ENCODE measurements at places on chromosomes 7 and 10.
A peak's percentile ranks its signal among the peaks of the same experiment; 100 is the strongest.

- DNase-seq: no peak
Measured at GRCh38 chr10:127303105-127303504, 106.7 kb upstream of the INSYN2A start.

GRCh38 chr10:29322918-29323317, 34.0 kb downstream of the LYZL1 start:
- no peak for DNase-seq

GRCh38 chr10:25865267-25865666, 68.8 kb upstream of the MYO3A start:
- no peak for DNase-seq

GRCh38 chr10:129372172-129372571, 94.9 kb upstream of the MGMT start:
- DNase-seq: no peak

DNA sequence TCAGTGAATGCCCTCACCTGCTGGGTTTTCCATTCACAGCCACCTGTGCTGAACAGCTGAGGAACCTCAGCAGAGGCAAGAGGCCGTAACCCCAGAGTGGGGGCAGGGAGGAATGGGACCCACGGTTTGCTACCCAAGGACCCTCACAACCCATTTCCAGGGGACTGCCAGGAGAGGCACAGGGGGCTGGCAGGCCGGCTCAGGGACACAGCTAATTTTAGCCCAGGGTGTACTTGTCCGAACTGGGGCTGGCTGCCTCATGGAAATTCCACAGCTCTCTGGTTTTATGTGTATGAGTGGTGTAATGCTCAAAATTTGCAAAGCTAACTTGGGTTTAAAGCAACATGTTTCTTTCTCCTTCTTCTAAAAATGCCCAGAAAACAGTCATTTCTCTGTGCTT, 42.2 kb downstream of the MINDY4 start:
- DNase-seq: no peak

GRCh38 chr10:5945190-5945509, 32.2 kb downstream of the IL15RA start:
- DNase-seq: no peak

DNA sequence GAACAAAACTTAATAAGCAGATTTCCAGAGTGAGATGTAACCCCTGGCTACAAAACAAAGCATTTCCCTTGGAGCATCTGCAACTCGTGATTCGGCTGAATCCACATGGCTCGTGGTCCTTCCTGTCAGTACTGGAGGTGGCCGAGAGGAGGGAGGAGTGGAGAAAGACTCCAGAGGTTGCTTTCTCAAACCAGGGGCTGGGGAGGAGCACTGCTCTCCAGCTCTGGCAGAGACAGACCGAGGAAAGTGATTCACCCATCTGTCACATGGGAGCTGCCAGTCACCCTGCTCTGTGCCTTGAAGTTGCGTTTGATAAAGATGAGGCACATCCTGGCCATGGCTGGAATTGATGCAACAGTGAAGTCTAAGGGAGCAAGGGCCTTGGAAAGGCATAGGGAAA, 72.7 kb downstream of the COL13A1 start:
- DNase-seq: peak; percentile 64

DNA sequence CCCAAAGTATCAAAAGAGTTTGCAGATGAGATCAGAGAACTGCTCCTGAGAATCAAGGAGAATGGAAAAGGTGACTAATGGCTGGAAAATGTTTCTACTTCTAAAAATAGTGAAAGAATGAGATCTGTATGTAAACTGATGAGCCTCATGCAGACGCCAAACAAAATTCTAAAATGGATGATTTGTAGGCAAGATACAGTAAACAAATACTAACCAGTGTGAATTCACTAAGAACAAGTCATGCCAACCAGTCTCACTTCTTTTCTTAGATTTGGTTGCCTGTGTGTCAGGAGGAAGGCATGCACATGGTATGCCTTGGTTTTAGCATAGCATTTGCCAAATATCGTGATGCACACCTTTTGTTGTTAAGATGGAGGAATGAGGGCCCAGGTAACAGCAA, 94.9 kb upstream of the PIK3CG start:
- DNase-seq: peak; percentile 94

DNA sequence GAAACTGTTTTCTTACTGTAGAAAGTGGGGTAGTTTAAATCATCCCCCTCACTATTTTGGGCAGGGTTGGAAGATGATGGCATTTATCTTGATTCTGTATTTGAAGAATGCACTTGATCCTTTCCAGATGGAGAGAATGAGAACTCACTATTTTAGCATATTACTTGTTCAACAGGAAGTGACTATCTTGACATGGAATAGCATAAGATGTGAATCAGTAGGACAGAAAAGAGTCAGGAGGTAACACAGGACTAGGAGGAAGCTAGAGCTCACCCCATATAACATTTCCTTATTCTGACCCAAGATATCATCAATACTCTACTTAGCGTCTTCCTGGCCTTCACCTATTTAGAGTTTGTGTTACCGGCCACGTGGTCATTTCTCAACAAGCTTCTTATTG, 400.2 kb downstream of the PHTF2 start:
- peak; percentile 81 for DNase-seq

DNA sequence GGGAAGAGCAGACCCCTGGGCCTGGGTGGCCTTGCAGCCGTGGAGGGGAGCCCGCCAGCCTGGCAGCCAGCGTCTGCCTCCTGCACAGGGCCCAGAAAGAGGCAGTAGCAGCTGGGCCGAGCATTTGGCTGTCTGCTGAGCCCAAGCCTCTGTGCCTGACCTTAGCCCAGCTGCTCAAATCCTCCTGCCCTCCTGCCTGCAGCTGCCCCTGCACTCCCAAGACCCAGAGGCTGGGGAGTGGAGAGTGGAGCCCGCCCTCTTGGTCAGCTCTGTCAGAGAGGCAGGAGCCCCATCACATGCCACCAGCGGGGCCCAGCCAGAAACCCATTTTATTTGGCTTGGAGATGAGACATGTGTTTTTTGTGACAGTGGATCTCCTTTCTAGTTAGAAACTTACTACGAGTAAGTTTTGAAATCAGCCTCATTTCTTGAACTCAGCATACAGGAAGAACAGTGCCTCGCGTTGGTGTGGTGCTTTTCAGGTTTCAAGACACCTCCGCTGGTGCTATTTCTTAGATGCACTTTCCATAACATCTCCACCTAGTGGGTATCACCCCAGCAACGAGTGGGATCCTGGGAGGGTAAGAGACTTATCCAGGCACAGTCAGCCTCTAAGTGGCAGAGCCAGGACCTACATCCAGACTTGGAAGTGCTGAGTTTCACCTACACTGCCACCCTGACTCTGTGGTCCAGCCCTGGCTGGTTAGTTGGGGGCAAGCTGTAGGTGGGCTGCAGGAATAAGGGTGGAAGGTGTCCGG, 477.1 kb downstream of the RPS24 start:
- no peak for DNase-seq

DNA sequence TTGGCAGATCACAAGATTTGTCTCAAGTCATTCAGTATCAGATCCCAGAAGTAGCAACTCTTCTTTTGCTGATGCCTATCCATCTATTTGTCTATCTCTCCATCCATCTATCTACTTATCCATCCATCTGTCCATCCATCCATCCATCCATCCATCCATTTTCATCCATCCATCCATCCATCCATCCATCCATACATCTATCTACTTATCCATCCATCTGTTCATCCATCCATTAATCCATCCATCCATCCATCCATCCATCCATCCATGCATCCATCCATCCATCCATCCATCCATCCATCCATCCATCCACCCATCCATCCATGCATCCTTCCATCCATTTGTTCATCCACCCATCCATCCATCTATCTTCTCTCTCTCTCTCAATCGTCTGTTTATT, 142.7 kb downstream of the PFKFB3 start:
- DNase-seq: no peak

- no peak for DNase-seq
Measured at GRCh38 chr10:71061472-71061871, 150.9 kb upstream of the UNC5B start.

DNA sequence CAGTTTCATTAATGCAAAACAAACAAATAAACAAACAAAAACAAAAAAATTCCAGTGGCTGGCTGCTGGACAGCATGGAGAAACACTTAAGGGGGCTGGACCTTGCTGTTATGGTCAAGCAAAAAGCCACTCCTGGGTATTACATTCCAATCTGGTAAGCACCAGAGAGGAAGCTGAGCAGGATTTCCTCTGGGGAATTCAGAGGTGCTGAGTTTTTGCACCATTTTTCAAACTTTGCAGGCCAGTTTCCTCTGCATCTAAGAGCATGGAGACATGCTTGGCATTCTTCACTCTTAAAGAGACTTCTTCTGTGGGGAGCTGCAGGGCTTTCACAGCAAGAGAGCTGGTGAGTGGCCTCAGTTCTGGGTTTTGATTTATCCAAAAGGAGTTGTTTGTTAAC, 84.5 kb downstream of the FZD1 start:
- DNase-seq: peak; percentile 78

GRCh38 chr10:126599949-126600682, 70.4 kb downstream of the C10orf90 start:
- DNase-seq: no peak

GRCh38 chr7:11605749-11606148, 226.2 kb downstream of the THSD7A start:
- DNase-seq: no peak

- peak; percentile 73 for DNase-seq
Measured at GRCh38 chr7:137343281-137343841, at the start of gene PTN. Gene PTN, minus strand, starts transcription at chr7:137343733. Its CDS starts 88,760 bp downstream, at chr7:137254973.

- DNase-seq: no peak
Measured at GRCh38 chr7:34728156-34728555, 70.1 kb downstream of the NPSR1 start.

DNA sequence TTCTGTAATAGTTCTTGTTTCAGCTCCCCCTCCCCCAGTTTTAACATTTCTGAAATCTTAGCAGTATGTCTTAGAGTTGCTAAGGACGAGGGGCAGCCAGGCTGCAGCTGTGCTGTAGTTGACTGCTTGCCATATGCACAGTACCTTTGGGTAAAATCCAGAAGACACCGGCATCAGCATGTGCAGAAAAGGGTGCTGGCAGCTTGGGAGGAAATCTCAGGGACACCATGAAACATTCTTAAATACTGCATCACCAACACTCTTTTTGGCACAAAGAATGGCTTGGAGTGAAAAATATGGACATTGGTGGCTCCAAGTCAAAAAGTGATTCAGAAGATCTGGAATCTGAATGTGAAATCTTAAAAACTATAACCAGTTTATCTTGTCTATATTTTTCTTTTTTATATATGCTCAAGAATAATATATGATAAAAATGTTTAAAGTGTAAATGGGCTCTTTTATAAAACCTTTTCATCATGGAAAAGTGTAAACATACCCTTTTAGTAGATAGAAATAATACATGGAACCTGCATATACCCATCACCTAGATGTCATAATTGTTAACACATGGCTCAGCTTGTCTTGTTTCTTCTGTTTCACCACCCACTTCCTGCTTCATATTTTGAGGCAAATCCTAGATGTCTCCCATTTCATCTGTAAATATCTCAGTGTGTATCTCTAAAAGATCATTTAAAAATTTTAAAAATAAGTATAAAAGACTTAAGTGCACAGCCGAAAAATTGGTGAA, 34.4 kb upstream of the ARMS2 start:
- peak; percentile 82 for DNase-seq

DNA sequence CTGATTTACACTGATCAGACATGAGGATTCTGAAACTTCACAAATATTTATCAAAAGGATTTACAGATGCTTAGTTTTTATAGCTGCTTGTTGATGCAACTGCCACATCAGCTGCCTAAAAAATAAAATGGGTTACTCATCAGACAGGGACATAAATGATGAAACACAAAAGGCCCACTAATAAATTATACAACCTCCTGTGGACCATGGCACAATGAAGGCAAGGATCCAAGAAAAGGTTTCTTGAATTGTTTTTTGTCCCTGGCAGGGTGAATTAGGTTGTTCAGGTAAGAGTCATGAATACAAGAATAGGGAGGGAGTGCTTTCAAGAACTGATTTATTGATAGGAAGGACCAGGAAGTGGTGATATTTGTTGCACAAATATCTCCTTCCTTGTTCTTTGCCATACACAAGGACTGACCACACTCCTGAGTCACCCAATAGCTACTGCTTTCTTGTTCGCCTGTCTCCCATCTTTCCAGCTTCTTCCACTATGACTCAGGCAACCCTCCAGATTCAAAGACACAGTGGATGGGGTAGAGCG, 234.5 kb downstream of the AHR start:
- peak; percentile 95 for DNase-seq

- DNase-seq: no peak
Measured at GRCh38 chr7:99837649-99838361, 10.0 kb downstream of the CYP3A43 start.

DNA sequence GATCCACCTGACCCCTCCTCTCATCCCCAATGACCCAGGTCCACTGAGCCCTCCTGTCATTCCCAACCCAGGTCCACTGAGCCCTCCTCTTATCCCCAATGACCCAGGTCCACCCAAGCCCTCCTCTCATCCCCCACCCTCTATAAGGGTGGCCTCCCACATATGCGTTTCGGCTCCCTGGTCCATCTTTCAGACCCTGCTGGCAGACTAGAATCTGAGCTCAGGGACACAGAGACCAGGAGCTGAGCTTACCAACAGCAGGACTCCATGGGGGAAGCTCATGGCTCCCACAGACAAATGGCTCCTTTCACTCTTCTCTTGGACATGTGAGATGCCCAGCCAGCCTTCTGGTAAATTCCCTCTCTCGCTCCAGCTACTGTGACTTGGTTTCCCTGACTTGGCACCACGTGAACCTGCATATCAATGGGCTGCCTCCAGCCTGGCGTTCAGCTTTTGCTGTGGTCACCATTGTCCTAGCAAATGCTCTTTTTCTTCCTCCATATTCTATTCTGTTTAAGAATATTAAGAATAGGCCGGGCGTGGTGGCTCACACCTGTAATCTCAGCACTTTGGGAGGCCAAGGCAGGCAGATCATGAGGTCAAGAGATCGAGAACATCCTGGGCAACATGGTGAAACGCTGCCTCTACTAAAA, 24.8 kb upstream of the INPP5A start:
- DNase-seq: no peak

Measured in fibroblast of skin of right quadriceps (primary cell).